Hypothalamus (tissue), 51 donors: ENCODE measurements at places on chromosomes 4 and X.

GRCh38 chrX:9390121-9390520 is 74.7 kb upstream of the TBL1X start:
- no peak for DNase-seq

DNA sequence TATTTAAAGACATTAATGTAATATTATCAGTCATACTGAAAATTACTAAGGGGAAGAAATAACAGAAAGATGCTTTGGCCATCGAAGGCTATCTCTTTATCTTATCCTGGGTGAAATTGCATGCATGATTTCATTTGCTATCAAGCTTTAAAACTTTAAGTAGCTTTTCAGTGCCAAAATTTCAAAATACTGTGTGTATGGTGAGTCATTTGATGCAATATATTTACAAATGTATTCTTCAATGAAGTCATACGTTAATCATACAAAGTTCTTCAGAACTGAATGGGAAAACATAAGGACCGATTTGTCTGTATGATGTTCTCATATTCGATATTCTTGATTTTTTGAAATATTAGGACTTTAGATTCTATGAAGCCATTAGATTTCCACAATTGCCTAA is 1295.8 kb upstream of the AGA start:
- DNase-seq, result no peak

DNA sequence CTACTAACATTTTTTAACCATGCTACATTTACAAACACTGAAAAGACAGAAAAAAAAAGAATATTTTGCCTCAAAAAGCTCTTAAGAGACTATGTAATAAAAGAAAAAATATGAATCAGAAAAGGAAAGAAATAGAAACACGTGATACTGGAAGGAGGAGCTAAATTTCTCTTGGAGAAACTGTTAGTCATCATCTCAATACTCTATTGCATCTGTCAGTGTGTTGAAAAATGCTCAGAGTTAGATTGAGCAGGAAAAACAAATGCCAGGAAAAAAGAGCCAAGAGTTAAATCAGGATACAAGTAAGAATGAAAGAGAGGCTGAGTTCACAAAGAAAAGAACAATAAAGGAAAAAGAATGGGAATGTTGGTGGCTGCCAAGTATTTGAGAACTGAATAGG is 2.6 kb downstream of the RAB28 start:
- no peak for DNase-seq

DNA sequence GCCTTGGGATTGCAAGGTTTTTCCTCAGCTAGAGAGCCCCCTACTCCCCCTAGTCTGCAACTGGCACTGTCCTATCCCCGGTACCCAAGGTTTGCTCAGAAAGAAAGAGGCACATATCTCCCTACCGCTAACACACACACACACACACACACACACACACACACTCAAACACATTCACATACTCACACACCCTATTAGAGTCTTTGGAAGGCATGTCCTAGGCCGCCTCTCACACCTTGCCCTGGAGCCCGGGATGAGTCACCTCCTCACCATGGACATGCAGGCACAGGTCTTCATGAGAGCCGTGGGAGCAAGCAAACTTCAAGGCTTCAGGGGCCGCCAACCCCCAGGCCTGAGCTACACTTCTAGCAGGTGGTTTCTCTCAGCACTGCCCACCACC is 49.2 kb downstream of the PJA1 start:
- DNase-seq, result no peak

GRCh38 chr4:136025540-136025939 is 1506.8 kb downstream of the PCDH18 start:
- no peak for DNase-seq

- no peak for DNase-seq
Measured at GRCh38 chr4:105343146-105343931, 130.5 kb downstream of the PPA2 start.

DNA sequence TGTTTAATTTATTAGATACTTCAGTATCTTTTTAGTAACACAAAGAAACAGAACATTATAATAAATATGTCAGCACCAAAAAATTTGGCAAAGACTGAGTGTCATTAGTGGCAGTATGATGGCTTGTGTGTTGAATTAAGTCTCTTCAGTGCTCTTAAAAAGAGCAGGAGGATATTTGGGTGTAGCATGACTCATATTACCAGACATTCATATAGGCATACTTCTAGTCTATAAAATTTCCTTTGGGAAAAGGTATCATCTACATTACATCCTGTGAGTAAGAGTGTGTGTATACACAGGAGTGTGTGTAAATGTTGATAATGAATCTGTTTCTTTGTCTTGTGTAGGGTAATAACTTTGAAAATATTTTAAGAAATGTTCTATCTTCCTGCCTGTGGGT is 135.7 kb downstream of the CNKSR2 start:
- DNase-seq, result no peak

GRCh38 chr4:41709844-41710481 is 38.6 kb downstream of the PHOX2B start:
- no peak for DNase-seq
